AG08395 (cell line): ENCODE measurements at places on chromosomes 4 and X.

- DNase-seq, result no peak
Observed at GRCh38 chr4:98564852-98565251, 93.6 kb downstream of the TSPAN5 start.

DNA sequence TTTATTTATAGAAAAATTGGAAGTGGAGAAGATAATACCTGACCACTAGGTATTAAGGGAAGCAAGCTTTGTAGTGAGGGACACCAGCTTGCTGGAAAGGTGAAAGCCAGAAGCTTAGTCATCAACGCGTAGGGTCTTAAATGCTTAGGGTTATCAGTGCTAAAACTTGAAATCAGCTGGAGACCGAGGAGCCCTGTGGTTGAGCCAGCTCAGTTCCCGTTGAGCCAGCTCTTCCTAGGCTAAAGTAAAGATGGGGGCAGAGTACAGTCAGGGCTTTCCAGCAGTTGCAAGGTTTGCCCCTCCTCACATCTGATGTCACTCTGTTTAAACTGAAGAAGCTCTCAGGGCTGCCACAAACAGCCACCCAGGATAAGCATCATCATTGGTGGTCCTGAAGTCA is 240.7 kb downstream of the DCLK2 start:
- DNase-seq, result no peak

- DNase-seq, result no peak
Observed at GRCh38 chr4:107956011-107956410, 24.7 kb downstream of the CYP2U1 start.

- no peak for DNase-seq
Observed at GRCh38 chr4:164169591-164169990, 584.3 kb upstream of the SMIM31 start.

GRCh38 chr4:78692822-78693170 is 83.4 kb upstream of the BMP2K start:
- DNase-seq, result no peak

DNA sequence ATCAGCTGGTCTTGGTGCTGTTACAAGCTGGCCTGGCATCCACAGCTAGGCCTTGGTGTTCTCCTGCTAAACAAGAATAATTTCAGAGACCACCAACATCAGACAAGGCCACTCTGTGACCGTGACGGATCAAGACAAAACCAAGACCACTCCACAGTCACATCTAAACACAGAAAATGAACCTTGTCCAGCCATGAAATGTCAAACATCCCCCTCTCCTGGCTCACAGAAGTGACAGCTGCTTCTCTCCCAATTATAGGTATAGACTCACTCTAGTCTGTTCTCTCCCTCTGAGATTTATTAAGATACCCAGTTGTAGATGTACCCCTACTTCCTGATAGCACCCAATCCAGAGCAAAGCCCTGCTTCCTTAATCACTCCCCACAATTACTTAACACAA is 40.4 kb downstream of the EFHC2 start:
- DNase-seq, result no peak

DNA sequence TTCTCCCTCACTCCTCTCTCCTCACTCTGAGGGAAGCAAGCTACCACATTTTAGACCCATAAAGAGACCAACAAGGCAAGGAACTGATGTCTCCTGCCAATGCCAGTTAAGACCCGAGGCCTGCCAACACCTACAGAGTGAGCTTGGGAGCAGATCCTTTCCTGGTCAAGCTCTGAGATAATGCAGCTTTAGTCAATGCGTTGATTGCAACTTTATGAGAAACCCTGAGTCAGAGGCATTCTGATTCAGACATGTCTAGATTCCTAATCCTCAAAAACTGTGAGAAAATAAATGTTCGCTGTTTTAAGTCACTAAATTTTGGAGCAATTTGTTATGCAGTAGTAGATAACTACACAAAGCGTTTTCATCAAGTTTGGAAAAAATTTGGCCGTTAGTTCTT is 115.5 kb downstream of the JADE1 start:
- DNase-seq, result no peak

- no peak for DNase-seq
Observed at GRCh38 chr4:112142182-112142581, 3.1 kb upstream of the FAM241A start.

DNA sequence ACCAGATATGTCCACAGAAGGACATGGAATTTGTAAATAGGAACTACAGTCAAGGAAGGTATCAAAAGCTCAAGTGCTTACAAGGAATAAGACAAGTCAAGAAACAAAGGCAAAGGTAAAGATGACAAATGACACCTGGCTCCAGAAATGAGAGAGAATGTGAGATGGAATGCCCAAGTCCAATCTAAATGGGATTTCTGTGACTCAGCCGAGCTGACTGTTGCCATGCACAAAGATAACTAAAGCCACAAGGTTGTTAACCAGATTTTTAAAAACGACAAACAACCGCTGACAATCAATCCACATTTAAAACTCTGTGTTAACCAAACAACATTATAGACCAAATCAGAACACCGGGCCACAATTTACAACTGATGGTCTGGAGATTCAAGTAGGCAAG is 1.1 kb downstream of the NFXL1 start:
- DNase-seq, result no peak

- DNase-seq, result no peak
Observed at GRCh38 chr4:13084210-13084609, 399.9 kb downstream of the RAB28 start.

DNA sequence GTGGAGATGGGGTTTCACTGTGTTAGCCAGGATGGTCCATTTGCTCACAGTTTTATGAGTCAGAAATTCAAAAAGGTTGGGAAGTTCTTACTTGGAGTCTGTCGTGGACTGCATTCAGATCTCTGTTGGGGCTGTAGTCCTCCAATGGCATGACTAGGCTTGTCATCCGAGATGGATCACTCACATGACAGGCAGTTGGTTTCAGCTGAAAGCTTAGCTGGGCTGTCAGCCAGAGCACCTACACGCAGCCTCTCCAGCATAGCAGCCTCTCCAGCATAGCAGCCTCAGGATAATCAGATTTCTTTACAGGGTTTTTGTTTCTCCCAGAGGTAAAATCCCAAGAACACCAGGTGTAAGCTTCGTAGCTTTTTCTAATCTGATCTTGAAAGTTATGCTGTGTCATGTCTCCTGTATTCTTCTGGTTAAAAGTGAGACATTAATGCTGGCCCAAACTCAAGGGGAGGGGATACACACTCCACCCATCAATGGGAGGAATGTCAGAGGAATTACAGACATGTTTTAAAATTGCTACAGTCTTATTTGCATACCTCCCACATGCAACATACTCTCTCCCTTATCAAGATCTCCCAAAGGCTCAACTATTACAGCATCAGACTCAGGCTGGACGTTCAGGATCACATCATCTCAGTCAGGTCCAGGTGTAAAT is 31.6 kb upstream of the SOD3 start:
- DNase-seq, result no peak

DNA sequence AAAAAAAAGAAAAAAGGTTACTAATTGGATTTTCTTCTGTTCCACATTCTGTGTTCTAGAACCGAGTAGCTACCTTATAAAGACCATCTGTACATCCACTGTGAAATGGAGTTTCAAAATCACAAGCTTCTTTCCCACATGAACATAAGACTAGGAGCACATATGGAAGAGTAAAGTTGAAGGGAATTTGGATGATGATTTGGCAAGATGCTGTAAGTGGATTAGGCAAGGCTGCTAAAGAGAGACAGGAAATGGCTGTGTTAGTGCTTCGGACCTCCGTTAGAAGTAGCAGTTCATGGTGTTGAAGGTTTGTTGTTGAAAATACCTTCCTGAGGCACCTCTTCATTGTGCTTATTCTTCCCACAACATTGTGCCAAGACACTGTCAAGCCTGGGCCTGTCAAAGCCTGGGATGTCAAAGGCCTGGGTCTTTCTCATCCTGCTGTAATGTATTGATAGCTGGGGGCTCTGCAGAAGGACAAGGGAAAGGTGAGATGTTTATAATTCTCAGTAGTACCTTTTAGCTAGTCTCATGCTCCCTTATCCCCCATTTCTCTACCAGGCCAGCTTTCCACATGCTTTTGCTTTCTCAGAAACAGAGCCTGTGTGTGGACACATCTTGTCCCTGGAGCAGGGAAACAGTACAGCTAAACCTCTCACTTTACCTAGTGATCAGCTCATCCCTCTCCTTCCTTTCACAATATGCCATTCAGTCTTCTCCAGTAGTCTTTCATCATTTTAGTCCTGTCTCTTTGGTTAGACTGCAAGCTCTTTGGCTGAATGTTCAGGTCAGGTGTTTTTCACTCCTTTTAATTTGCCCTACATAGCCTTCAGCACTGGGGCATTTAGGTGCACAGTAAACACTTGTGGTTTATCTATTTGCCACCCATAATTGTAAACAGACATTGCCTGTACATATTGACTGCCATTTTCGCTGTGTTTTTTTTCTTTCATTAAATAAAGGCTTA is 37.9 kb upstream of the CYP2U1 start:
- DNase-seq, result no peak

DNA sequence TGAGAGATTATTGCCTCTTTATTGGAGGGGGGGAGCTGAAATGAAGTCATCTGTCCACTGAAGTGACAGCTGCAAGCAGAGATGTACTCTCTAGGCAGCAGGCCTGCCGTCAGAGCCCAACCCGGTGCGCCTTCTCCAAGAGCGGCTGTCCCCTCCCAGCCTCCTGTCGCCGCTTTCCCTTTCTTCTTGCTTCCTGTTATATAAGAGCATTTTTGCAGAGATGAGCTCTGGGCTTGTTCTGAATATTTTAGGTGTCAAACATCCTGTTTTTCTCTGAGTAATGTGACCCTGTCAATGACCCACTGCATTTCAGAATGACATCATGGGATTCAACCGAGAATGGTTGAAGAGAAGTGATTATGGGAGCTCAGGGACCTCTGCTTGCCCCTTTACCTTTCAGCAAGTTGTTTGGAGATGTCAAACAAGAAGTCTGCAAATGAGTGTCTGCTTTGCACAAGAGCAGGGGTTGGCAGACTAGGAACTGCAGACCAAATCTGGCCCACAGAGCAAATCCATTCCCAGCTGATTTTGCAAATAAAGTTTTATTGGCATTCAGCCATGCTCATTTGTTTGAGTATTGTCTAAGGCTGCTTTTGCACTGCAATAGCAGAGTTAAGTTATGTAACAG is 79.9 kb downstream of the SLC9A6 start:
- DNase-seq, result no peak

GRCh38 chr4:165715989-165716388 is 157.0 kb upstream of the TLL1 start:
- DNase-seq, result no peak

GRCh38 chr4:163535657-163536056 is 41.2 kb downstream of the TMA16 start:
- DNase-seq, result no peak

- DNase-seq, result no peak
Observed at GRCh38 chr4:88196523-88197185, 38.2 kb upstream of the ABCG2 start.

- DNase-seq, result no peak
Observed at GRCh38 chr4:41757521-41758156, 9.1 kb upstream of the PHOX2B start.

GRCh38 chr4:2949782-2950125 is 13.5 kb downstream of the NOP14 start:
- DNase-seq, result no peak

GRCh38 chr4:140736669-140737343 is 19.4 kb downstream of the TBC1D9 start:
- DNase-seq, result no peak

DNA sequence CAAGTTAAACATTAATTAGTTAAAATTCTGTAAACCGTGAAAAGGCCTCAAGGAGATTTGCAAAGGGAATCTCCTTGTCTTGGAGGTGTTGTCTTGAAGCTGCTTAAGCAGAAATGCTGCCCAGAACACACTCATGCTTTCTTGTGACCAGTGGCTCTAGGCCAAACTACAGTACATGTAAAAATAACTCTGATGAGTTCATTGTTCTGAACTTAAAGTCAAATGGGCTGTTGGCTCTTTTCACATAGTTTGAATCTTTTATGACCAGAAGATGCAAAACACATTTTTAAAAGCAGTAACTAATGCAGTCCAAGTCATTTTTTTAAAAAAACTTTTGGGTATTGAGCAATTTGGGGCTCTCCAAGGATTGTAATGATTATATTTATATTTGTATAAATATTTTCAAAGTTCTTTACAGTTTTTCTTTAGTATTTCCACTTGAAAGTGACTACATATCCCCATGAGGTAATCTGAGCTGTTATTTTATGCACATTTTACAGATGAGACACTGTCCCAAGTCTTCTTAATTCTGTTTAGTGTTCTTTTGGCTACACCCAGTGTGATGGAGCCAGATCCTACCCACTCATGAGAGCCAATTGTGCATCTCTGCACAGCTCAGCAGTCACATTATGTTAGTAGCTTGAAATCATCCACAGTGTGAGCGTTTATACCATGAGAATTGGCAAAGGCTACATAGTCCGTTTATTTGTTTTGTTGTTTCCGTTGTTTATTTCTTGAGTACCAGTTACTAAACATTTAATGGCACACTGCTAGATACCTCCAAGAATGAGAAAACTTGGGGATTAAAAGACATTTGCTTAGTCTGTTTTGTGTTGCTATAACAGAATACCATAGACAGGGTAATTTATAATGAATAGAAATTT is 112.8 kb upstream of the ATXN3L start:
- peak; percentile 86 for DNase-seq

GRCh38 chr4:76002176-76002575 is 5.1 kb downstream of the CXCL9 start:
- DNase-seq, result no peak

- no peak for DNase-seq
Observed at GRCh38 chrX:144219035-144219434, 335.2 kb downstream of the UBE2NL start.

DNA sequence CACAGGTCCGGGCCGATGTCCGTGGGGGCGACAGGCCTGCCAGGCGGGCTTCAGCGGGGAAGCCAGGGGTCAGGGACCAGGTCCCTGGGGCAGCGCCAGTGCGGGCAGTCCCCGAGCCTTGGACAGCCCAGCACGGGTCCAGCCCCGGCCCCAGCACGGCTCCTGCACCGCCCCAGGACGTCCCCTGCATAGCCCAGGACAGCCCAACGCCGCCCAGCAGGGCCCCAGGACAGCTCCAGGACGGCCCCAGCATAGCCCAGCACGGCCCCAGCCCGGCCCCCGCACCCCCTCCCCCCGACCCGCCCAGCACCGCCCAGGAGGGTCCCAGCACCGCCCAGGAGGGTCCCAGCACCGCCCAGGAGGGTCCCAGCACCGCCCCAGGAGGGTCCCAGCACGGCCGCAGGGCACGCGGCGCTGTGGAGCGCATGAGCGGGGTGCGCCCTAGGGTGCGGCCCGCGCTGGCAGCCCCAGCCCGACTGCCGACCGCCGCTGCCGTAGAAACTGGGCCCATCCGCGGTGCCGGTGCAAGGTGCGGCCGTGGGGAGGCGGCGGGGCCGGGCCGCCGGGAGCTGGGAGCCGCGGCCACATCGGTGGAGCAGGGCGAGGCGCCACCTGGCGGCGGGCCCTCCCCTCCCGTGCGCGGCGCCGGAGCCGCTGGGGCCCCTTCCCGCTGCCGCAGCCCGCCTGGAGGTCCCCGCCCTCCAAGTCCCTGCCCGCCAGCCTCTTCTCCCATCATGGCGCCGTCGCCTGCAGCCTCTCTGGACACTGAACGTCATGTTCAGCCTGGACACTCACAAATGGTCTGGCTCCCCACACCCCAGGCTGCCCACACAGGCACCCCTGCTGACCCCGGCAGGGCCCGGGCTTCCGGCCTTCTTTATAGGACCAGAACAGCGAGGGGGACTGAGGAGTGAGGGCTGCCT is 106.8 kb upstream of the NKX1-1 start:
- DNase-seq, result peak; percentile 54

GRCh38 chr4:117324851-117325491 is 239.6 kb upstream of the TRAM1L1 start:
- DNase-seq, result no peak

GRCh38 chr4:53705151-53705764 is 114.0 kb upstream of the LNX1 start:
- no peak for DNase-seq

GRCh38 chr4:88753658-88754571 is 56.3 kb upstream of the NAP1L5 start:
- DNase-seq, result no peak

- no peak for DNase-seq
Observed at GRCh38 chr4:151218343-151218742, 58.6 kb upstream of the PRSS48 start.
